ENCODE measurements at places on chromosomes 5 and 9.

GRCh38 chr5:128343168-128343567 is 194.9 kb downstream of the FBN2 start:
- DNase-seq = no peak

DNA sequence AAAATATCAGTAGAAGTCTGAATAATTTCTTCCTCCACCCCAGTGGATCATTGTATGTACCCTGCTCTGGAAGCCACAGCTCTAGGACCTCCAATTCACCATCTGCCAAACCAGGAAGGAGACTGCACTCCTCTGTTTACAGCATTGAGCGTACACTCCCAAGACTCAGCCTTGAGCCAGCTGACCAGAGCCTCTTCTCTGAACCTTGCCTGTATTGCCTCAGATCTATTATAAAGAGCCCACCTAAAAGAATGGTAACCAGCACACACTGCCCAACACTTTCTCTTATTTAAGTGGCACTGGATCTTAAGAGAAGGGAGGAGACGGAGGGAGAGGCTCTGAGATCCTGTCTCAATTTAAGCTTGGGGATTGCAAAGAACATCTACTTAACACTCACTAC is 217.8 kb upstream of the RASEF start:
- DNase-seq = no peak

GRCh38 chr5:40813698-40814281 is 15.6 kb upstream of the PRKAA1 start:
- DNase-seq = no peak

GRCh38 chr9:14107495-14107894 is 206.4 kb downstream of the NFIB start:
- no peak for DNase-seq

DNA sequence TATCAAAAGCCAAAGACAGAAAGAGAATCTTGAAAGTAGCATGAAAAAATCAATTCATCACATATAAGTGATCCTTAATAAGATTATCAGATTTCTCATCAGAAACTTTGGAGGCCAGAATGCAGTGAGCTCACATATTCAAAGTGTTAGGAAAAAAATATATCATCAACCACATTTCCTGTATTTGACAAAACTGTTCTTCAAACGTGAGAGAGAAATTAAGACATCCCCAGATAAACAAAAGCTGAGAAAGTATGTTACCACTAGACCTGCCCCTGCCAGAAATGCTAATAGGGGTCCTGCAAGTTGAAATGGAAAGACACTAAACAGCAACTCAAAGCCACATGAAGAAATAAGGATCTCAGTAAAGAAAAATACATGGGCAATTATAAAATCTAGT is 29.9 kb downstream of the HACD4 start:
- DNase-seq = no peak

GRCh38 chr9:6040077-6040476 is 24.7 kb upstream of the RANBP6 start:
- no peak for DNase-seq

GRCh38 chr9:121765021-121765950 is 113.9 kb downstream of the DAB2IP start:
- DNase-seq = peak; percentile 84

Measured in H54 (cell line).